ENCODE measurements at places on chromosomes 2 and 18. TPM values are rescaled to one million over a fixed set of nuclear protein-coding genes. Genes with fewer than 3 reads are reported as not detected.

DNA sequence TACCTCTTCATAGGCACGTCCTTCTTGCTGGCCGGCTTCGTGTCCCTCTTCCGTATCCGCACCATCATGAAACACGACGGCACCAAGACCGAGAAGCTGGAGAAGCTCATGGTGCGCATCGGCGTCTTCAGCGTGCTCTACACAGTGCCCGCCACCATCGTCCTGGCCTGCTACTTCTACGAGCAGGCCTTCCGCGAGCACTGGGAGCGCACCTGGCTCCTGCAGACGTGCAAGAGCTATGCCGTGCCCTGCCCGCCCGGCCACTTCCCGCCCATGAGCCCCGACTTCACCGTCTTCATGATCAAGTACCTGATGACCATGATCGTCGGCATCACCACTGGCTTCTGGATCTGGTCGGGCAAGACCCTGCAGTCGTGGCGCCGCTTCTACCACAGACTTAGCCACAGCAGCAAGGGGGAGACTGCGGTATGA, 2.3 kb downstream of the FZD7 start:
- no peak for DNase-seq

GRCh38 chr2:162265666-162266459, 22.6 kb upstream of the FAP start:
- DNase-seq: no peak

Gene MAP3K19
- not detected for total RNA-seq

DNA sequence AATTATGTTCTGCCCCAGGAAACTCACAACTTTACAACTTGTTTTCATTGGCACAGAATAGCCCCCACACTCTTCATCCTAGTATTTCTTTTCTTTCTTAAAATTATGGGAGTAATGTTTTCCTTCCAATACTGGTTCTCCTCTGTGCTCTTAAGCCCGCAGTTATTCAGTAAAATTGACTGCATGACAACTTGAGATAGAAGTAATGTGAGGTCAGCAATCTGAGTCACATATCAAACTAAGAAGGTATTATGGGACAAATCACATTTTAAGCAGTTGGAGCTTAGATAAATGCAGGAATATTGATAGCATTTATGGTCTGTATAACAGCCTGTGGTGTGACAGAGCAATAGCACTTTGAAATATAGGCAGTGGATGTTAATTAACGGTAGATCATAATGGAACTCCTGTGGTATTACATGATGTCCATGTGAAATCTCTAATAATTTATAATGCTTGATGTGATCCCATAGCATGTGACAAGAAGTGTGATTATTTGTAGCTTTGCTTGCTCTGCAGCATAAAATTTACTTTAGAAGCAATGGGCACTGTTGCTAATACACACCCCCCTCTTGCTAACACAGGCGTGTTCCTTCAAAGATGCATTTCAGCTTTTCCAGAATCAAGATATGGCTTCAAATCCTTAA, 351.4 kb upstream of the CDH20 start:
- DNase-seq: no peak

Gene SERPINB11
- total RNA-seq: not detected

Gene ZNF521
- total RNA-seq: 9.3 TPM

DNA sequence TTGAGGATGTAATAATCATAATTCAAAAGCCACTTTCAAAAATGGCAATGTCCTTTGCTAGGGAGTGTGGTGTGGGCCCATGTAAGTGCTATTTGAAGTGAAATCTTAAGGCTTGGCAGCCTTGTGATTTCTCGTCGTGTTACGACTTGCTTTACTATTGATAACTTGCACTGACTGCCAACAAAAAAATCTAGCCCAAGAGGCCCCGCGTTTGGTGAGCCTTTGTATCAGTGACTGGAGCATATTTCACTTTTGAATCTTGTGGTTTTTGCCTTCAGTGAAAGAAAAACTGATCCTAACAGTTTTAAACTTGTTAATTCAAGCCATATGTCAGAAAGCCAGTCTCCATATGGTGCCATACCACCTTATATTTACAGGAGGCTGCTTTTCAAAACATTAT, 248.0 kb downstream of the TMEM182 start:
- no peak for DNase-seq

Data from Peyer's patch (tissue), 4 donors.